ENCODE measurements at places on chromosomes 12 and 14.

- no peak for DNase-seq
These were observed 180.9 kb upstream of the PLXNC1 start for GRCh38 chr12:93967454-93967853.

DNA sequence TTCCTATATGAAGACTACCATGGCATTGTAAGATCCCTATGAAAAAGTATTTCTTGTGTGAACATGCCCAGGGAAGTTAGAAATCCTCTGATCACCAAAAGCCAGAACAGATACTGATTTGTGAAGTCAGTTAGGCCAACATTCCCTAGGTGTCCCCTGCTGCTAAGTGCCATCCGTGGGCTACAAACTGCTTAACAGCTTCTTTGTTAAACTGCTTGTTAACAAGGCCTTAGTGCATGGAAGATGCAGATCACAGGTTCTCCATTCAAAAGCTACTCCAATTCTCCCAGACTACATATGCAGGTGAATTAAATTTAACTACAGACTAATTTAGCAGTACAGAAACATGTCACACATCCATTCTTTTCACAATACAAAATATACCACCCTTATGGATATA is 108.2 kb downstream of the PRICKLE1 start:
- DNase-seq = no peak

- DNase-seq = no peak
These were observed 29.6 kb downstream of the CCDC92 start for GRCh38 chr12:123942911-123943648.

DNA sequence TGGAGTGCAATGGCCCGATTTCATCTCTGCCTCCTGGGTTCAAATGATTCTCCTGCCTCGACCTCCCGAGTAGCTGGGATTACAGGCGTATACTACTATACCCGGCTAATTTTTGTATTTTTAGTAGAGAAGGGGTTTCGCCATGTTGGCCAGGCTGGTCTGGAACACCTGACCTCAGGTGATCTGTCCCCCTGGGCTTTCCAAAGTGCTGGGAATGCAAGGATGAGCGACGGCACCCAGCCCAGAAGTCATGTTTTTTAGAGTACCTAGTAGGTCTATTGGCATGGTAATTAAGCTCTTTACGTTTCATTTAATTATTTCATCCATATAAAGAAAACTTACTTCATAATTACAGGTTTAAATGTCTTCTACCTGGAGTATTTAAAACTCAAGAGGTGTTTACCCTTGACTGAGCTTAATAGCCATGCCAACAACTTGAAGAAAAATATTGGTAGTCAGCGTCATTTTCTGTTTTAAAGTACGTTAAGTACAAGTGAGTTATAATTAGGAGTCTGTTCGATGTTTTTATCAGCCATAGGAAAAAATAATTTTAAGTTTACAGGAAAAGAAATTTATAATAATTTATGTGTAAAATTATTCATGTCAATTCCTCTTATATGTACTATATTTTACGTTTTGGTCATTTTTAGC is 4.0 kb downstream of the TMPO start:
- no peak for DNase-seq

DNA sequence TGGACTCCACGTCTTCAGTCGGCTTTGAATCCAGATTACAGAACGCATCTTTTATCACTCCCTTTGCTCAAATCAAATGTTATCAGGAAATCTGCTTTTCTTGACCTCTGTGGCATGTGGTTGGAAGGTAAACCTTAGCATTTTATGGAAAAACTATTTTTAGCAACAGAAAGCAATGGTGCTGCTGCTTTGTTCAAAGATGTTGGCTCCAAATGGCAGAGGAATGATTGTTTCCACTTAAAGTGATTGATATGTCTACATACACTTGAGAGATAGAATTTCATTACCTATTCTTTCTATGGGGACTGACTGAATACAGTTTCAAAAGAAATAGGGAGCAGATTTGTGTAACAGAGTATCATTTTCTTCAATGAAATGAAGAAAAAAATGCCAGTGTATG is 761.2 kb downstream of the NOVA1 start:
- no peak for DNase-seq

DNA sequence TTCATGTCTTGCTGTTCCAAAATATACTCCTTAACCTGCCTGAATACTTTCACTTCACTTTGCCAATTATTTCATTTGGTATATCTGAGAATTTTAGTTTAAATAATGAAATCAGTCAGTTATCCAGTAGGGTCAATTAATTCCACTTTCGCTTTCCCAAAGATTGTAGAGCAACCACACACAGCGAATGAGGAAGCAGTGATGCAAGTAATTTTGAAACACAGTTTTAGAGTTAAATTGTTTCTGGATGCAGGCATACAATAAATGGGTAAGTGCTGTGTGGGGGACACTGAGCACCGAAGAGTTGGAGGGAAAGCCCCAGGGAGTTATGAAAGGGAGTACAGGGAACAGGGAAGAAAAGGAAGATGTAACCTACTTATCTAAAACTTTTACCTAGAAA is 62.8 kb downstream of the TSHR start:
- DNase-seq = no peak

- DNase-seq = no peak
These were observed 51.2 kb downstream of the ATF7IP start for GRCh38 chr12:14416658-14417057.

DNA sequence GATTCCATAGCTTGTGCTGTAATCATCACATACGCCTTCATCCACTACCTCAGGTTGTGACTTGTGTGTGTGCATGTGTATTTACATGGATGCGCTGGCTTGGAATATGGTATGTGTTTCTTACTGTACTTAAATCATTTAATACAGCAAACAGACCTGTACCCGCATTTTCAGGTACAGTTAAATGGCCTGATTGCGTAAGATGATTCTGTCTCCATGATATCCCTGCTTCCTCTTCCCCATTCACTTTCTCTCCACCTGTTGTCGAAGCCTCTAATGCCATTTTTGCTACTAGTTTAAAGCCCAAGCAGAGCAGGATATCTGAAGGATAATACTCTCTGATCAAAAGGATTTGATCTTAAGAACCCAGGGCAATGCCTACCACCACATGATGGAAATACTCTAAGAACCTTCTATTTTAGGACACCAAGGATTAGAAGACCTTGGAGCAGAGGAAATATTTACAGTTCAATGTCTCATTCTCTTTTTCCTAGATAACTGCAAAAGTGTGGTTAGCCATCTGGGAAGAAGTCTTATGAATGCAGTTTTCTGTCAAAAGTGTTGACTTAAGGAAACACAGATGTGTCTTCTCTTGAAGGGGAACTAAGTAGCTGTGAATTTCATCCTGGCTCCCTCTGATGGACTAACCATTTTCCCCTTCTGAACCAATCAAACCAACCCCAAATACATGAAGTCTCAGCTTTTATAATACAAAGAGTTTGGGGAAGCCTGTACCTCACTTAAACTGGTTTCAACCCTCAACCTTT is 78.7 kb downstream of the HELB start:
- DNase-seq = no peak

DNA sequence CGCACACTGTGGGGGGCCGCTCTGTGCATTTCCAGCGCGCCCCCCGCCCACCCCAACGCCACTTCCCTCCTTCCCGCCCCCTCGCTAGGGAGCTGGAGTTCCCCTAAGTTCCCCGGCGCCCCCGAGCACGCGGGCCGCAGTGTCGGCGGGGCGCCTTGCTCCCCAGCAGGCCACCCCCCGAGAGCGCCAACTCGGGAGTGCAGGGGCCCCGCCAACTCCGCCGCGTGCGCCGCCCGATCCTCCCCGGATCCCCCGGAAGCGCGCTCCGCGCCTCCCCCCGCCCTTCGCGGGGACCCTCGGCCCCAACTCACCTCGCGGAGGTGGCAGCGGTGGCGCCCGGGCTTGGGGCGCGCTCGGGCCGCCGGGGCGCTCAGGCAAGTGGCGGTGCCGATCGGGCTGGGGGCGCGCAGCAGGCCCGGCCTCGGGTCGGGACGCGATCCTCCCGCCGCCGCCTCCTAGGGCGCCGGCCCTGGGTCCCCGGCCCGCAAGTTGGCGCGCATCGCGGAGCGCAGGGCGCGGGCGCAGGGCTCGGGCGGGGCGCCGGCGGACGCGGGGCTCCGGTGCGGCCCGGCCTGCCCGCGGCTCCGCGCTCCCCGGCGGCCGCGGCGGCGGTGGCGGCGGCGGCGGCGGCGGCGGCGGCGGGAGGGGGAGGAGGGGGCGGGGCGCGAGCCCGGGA is at the start of gene NCOR2:
Gene NCOR2 (minus strand): TSS at position 616 of the 676 bp plus-strand sequence. CDS start 72,361 bp downstream, outside the sequence.
- no peak for DNase-seq

- no peak for DNase-seq
These were observed 163.1 kb downstream of the TTC8 start for GRCh38 chr14:88987516-88987915.

GRCh38 chr12:108099073-108099472 is 30.0 kb upstream of the WSCD2 start:
- no peak for DNase-seq

GRCh38 chr12:123071099-123071800 is 79.6 kb downstream of the PITPNM2 start:
- DNase-seq = no peak

GRCh38 chr14:36940476-36940875 is 231.9 kb downstream of the SLC25A21 start:
- no peak for DNase-seq

DNA sequence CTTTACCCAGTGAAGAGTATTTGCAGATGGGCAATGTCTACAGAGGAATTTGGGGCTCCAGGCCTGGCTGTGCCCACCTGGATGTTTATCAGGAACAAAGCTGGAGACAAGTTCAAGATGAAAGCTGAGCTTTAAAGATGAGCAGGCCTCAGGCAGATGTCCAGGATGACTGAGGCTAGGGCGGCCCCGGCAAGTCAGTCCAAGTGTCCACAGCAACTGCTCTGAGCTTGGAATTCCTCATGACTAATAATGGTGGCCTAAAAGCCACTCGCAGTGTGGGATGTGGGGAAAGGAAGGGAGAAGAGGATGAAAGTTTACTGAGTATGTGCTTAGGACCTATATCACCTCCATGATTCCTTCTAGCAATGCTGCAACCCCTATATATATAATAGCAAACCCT is 128.2 kb upstream of the NOS1 start:
- no peak for DNase-seq

DNA sequence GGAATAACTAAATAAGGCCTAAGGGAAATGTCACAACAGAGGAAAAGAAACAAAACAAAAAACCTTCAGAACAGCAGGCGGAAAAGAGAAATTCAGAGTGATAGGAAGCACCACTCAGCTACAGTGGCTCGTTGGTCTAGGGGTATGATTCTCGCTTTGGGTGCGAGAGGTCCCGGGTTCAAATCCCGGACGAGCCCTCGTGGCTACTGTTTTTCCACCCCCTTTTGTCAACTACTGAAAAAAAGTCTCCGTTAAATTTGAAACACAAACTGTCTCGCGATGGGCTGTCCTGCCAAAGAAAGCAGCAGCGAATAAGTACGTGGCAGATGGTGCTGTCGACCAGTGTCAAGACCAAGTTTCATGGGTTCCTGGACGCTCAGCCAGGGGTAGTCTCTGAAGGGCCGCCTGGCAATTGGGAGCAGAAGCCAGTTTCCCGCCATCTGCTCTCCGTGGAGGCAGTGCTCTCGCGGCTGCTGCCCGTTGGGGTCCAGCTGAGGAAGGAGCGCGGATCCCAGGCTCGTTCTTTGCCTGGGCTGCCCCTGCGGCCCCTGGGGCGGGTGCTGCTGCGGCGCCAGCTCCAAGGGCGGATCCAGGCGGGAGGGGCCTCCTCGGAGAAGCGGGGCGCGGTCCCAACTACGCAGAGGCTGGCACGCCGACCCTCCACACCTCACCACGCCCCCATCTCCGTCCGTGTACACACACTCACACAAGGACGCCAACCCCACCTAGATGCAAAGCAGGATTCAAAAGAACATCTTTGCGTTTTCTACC is at the start of gene RNASE4:
Gene RNASE4 (plus strand): TSS at position 670 of the 771 bp plus-strand sequence. CDS start 14,812 bp downstream, outside the sequence.
- no peak for DNase-seq

DNA sequence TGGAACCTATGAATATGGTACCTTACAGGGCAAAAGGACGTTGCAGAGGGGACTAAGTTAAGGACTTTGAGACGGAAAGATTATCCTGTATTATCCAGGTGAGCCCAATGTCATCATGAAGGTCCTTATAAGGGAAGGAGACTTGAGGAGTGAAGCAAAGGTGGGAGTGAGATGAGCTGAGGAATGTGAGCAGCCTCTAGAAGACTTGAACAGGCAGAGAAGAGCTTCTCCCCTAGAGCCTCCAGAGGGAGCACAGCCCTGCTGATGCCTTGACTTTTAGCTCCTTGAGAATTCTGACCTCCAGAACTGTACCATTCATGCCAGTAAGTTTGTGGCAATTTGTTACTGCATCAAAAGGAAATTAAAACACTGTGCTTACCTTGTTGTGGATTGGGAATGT is 41.8 kb upstream of the DCD start:
- no peak for DNase-seq

DNA sequence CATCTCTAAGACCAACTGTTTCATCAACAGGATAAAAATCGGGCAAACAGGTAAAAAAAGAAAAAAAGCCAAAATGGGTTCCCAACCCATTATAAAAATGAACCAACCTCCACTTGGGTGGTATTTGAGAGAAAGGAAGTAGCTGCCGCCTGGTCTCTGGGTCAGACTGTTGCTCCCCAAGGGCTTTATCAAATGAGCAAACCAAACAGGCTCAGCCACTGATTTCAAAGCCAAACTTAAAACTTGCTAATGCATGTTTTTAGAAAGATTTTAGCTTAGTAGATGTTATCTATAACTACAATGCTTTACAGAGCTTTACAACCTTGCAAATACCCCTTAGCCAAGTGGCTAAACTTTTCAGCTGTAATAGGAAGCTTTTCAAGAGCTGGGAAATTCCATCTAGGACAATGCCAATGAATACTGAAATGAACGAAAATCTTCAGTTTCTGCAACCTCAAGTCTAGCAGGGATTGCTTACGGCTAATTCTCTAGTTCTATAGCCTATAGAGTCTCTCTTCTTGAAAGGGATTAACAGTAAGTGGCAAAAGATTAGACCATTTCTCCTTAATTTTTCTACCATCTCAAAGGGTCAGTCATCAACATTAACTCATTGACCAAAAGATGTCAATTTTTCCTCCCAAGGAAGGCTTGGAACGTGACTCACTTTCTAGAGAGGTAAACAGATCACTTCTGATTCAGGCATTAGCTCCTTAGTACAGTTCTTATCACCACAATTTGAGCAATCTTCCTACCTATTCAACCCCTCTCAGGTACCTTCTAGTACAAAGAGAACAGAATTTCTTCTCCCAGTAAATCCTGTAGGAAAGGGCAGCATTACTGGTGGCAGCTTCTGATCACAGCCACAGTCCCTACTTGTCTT is 4.2 kb downstream of the PPM1H start:
- DNase-seq = peak; percentile 32

DNA sequence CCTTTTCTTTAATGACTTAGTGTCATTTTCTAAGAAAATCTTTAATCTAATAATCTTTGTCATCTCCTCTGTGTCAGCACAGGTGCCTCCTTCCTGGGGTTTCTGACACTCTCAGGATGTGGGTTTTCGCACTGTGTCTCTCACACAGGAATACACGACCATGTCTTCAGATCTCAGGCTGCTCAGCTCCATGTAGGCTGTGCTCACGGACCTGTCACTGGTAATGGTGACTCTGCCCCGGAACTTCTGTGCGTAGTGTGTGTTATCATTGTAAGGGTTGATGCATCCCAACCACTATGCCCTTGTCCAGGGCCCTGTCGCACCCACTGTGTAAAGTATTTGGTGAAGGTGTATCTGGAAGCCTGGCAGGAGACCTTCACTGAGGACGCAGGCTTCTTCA is 647.8 kb downstream of the TMEM121 start:
- DNase-seq = no peak
